Iris pigment epithelial cell (primary cell): ENCODE measurements at places on chromosomes 3 and 15.

DNA sequence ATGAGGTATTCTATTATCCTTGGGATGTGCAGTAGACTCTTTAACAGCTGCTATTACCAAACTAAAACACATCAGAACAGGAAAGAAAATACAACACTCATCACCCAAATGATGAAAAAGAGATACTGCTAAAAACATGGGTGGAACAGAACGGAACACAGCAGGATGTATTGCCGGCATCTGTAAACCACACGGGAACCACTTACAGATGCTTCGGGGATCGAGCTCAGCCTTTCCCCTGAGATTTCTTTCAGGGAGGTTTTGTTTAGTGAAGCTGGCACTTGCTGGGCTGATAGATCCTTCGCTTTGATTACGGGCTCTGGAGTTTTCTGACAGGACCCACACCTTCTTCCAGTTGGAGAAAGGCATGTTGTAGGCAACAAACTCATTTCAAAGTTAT lies 182.3 kb upstream of the FAM3D start:
- no peak for DNase-seq

GRCh38 chr3:32886296-32886695 lies 65.1 kb upstream of the CCR4 start:
- no peak for DNase-seq

DNA sequence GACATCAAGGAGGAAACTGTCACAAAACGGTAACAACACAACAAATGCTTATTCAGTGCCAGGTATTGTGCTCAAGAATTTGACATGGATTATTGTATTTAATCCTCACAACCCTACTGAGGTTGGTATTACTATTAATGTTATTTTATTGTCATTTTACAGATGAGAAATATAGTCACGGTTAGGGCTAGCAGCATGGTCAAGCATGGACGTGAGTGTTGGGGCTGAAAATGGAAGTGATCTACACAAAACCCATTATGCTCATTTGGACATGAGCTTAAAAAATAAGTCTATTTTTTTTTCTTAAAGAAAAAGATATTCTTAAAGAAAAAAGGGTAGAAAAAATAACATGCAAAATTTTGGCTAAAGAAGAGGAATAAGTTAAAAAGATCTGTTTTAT lies 141.3 kb upstream of the SOX2 start:
- no peak for DNase-seq

- DNase-seq, result peak; percentile 7
Measured at GRCh38 chr3:147838652-147839051, 429.5 kb downstream of the ZIC1 start.

DNA sequence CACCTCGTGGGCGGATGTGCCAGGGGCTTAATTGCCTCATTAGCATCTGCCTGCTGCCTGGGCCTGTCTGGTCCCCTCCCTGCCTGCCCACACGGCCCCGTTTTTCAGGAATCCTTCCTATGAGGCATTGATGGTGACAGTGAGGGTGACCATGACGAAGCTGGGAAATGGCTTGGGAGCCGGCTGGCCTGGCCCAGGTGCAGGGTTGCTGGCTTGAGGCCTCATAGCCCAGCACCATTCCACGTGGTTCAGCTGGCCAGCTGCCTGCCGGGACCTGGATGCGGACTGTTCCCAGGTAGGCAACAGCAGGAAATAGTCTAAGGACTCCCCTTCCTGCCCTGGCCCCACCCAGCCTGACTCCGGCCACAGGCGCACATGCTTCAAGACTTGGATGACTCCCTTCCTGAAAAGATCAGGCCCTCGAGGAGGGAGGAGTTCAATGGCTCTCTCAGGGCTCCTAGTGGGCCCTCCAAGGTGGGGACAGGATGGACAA lies 8.9 kb upstream of the DUSP7 start:
- no peak for DNase-seq
